ENCODE measurements at places on chromosomes 7 and 10.
A peak's percentile ranks its signal among the peaks of the same experiment; 100 is the strongest.

GRCh38 chr10:121290674-121291073 lies 307.6 kb downstream of the FGFR2 start:
- no peak for DNase-seq

DNA sequence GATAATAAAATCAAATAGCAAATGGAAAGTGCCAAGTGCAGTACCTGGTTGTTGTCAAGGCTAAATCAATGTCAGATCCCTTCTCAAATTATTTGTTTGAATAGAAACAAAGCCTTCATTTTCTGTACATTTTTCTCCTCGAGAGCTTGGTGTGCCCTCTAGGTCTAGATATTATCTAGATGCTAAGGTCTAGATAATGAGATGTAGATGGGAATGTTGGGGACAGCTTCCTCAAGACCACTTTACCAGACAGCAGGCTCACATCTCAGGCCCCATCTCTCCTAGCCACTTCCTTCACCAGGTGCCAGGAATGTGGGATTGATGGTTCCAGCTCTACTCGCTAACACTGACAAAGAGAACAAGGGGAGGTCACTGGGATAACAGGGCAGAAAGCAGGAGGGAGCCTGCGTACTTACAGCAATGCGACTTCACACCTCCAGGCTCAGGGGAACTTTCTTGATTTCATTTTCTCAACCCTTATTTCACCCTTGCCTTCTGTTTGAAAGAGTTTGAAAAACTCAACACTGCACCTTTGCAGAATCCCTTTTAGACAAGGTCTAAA lies 451.4 kb upstream of the VSTM2A start:
- no peak for DNase-seq

- no peak for DNase-seq
These were observed 5.6 kb upstream of the PKD1L1 start for GRCh38 chr7:47953822-47954221.

DNA sequence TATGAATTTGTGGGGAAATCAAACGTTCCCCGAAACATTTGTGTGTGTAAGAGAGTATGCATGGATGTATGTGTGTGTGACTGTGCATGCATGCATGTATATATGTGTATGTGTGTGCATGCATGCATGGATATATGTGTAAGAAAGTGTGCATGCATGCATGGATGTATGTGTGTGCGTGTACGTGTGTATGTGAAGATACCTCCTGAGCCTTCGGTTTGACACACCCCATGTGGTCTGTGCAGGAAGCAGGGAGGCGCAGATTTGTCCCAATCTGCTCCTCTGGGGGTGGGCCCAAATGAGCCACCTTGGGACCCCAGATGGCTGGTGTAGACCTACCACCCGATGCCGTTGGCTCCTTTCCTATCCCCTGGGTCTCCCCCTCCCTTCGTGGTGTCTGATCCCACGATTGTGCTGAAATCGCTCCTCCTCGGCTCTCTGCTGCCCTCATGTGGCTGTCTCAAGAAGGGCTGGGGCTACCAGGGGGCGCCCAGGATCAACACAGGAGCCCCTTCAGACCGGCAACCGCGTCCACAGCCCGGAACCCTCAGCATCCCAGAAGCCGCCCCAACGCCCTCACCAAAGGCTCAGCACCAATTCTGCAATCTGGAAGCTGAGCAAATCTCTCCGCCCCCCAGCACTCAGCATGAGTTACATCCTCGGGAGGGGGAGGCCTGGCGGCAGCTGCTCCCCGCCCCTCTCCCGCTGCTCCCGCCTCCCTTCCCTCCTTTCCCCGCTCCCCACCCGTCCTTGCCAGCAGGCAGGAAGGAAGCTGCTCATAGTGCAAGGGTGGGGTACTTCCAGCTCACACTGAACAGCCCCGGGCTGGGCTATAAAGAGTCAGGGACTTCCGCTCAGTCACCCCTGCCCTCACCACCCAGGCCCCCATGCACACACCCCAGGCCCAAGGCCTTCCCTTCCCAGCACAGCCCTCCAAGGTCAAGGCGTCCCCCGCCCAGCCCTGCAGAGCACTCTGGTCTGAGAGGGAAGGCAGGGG lies 2.3 kb upstream of the NOS3 start:
- peak; percentile 67 for DNase-seq

GRCh38 chr7:102396710-102397019 lies 502 bp downstream of the PRKRIP1 start:
- DNase-seq = no peak

DNA sequence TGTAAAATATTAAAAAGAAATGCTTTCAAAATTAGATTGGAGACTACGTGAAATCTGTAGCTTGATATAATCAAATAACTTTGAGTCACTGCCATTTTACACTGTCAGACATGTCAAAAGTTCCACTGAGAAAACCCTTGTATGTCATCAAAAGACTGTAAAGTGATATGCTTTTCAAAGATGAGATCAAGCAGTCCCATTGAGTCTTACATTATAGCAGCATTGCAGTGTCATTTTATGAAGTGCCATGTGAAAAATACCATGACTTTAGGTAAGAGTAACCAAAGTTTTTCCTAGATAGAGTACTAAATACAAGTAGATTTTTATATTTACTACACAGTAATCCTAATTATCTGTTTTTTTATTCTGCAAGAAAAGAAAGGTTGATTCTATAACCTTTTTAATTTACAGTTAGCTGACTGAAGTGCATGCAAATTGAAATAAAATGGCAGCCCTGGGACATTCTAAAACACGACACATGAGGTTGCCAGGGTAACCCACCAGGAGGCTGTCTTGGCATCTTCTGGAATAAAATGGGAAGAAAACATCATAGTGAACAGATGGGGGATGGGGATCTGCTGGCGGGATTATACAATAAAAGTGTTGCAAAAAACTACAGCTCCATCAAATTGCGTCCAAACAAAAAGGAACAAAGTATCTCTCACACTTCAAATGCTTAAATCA lies 91.3 kb upstream of the TMEM106B start:
- DNase-seq = no peak

DNA sequence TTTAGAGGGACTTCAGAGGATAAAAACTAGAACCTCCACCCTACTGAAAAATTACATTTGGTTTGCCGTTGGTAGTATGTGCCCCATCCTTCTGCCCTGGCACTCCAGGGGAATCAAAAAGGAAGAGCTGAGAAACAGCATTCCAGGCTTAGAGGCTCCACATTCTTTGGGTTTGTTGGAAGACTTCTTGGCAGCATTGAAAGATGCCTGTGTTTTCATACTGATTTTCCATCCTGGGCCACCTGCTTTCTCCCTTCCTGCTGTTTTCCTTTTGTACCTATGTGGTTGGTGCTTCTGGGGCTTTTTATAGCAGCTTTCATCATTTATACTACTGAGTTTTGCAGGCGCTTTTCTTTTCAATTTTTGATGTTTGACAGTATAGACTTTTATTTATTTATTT lies 61.7 kb downstream of the AUTS2 start:
- no peak for DNase-seq

Data from stimulated activated CD4-positive, alpha-beta T cell treated with anti-CD3 and anti-CD28 coated beads, Interleukin-12 subunit alpha, Interleukin-12 subunit beta, amount 100 ng/mL, for 4 hours (primary cell).